ENCODE measurements at places on chromosomes 16 and 17.

- peak; percentile 23 for DNase-seq
These were observed 189.8 kb downstream of the USP22 start for GRCh38 chr17:20852990-20853370.

DNA sequence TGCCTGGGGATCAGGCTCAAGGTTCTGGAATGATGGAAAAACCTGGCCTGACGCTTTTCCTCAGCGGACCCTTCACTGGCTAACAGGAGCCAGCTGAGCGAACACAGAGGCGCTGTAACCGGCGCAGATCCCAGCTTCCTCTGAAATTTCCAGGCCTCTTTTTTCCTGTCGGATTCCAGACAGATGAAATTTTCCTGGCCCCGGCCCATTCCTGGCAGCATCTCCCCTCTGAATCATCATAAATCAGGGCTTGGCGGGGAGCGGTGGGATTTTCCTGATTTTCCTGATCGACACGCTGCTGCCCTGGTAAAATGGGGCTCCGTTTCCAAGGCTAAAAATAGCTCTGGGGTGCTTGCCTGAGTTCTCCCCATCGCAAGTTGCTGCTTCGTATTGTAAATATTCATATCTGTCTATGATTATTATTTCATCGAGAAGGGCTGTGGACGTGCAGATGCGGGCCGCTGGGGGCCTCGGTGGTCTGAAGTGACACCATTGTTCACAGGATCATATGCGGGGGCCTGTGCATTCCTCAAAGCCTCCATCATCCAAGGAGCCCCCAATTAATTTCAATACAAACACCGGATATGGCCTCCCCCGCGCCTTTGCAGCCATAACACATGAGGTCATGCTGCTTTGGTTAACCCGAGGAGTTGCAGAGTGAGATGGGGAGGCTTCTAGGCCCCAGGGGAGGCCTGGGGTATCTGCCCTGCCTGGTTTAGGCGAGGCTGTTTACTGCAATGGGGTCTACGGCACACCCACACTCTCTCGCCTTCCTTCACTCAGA is 45.8 kb upstream of the ETV4 start:
- no peak for DNase-seq

DNA sequence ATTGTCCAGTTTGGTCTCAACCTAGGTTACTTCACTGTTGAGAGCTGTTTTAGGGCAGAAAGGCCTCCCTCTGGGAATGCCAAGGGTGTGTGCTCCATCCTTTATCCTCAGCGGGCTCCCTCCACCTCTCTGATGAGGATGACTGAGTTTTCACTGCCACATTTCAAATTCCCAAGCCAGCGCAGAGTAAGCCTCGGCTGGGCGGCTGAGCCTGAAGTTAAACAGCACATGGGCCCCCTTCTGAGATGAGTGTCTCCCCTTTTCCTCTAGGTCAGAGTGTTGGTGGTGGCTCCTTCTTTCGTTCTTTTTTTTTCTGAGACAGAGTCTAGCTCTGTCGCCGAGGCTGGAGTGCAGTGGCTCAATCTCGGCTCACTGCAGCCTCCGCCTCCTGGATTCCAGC is 5.5 kb upstream of the GCSH start:
- no peak for DNase-seq

DNA sequence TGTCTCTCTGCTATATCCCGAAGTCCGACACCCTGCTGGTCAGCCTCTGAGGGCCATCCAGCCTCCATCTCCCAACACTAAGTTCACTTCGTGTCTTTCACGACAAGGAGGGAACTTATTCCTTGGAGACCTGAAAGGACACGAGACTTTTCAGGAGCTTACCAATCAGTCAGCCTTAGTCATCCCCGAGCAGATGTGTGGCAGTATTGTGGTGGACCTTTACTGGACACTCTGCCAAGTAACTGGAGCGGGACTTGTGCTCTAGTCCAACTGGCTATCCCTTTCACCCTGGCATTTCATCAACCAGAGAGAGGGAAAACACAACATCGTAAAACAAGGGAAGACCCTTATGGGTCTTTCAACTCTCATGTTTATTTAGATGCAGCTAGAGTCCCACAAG is 87.1 kb downstream of the EMP2 start:
- DNase-seq, result no peak

DNA sequence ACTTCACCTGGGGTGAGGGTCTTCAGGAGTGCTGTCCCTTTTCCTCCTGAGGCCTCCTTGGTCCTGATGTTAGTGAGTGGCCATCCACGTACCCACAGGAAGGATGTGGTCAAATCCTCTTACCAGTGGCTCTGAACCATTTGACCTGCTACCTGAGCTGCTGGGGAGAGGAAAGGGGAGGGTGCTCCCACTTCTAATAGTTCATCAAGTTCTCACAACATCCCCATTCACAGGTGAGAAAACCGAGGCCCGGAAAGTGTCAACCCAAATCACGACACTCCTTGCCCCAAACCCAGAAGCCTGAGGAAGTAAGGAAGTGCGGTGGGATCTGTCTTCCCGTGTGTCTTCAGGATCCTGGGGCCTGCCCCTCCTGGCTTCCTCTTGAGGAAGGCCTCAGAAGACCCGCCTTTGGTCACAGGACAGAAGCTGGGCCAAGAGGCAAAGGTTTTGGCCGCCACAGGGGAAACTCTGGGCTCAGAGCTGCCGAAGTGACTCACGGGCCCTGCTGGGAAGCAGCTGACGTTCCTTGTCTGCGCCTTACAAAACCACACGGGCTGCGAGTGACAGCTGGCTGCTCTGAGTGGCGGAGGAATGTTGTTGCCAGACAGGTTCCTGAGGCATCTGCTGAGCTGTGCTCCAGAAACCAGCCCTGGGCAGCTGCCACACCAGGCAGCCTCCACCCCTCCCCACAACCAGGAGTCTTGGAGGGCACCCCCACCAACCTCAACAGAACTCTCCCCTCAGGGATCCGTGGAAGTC is 13.9 kb upstream of the KIFC3 start:
- DNase-seq, result no peak

DNA sequence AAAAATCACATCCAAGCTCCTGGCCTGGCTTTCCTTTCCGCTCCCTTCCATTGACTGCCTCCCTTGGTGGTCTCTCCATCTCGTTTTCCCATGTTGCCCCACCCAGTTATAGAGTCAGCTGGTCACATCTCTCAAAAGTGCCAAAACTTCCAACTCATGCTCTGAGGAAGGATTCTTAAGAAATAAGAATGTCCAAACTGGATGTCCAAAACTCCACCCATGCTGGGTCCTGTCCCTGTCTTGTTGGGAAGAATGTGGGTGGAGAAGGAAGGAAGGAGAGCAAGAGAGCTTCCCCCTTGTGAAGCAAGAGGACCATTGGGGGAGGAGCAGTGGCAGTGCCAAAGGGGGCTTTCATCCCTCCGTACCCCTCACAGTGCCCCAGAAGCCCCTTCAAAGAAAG is 44.6 kb upstream of the MAP3K14 start:
- no peak for DNase-seq

DNA sequence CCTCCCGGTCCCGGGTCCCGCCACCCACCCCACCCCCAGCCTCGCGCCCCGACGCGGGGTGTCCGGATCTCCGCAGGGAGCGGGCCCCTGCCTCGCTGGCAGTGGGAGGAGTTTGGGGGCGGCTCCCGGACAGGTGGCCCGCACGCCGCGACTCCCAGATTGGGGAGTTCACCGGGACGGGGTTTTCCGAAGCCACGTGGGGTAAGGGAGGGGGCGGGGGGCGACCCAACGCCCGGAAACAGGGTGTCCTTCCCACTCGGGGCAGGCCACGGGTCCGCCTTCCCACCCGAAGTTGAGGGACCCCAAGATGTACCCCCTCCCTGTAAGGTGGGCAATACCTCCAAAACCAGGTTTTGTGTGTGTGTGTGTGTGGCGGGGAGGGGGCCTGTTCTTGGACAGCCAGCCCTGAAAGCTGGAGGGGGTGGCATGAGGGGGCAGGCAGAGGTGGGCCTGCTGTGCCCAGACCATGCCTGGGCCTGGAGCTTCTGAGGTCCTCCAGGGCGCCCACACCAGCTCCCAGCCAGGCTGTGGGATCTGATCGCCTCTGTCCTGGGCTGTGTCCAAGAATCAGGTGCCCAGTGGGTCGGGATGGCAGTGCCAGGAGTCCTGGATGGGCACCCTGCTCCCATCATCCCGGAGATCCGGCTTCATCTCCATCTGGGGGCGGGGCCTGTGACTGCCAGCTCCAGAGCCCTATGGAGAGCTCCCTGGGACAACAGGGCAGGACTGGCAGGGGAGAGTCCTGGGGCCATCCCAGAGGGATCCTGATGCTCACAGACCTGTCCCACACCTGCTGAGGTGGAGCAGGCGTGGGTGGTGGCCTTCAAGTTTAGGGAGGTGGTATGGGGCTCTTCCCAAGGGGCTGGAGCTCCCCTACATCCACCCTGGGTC is 767 bp downstream of the SYNGR2 start:
- DNase-seq, result no peak

- DNase-seq, result no peak
These were observed 79.2 kb downstream of the MRM3 start for GRCh38 chr17:861364-861763.

GRCh38 chr17:50380369-50381259 is 7.6 kb downstream of the EME1 start:
- DNase-seq, result no peak

DNA sequence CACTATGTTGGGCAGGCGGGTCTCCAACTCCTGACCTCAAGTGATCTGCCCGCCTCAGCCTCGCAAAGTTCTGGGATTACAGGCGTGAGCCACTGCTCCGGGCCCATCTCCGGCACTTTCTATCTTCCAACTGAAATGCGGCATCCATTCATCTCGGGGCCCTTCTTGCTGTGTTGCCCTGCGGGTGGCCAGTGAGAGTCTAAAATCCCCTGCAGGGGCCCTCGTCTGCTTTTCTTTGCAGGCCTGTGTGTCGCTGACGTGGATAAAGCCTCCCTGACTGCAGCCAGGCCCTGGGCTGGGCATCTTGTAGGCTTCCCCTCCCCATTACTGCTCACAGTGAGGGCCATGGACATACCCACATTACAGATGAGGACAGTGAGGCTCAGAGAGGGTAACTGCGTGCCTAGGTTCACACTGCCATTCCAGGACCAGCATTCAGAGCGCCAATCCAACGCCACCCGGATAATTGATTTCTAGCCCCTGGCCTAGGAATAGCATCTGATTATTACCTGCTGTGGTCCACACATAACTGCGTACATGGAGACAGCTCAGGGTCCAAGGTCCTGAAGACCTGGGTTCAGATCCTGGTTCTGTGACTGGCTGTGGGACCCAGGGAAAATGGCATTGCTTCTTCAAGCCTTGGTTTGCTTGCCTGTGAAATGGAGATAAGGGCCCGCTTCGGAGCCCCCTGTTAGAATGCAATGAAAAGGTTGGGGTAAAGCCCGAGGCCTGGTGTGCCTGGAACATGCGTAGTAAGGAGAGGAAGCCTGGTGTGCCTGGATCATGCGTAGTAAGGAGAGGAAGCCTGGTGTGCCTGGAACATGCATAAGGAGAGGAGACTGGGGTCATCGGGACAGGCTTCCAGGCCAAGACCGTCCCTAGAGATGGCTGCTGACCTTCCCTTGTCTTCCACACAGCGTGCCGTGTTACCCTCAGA is 25.0 kb downstream of the CRISPLD2 start:
- DNase-seq, result peak; percentile 33

DNA sequence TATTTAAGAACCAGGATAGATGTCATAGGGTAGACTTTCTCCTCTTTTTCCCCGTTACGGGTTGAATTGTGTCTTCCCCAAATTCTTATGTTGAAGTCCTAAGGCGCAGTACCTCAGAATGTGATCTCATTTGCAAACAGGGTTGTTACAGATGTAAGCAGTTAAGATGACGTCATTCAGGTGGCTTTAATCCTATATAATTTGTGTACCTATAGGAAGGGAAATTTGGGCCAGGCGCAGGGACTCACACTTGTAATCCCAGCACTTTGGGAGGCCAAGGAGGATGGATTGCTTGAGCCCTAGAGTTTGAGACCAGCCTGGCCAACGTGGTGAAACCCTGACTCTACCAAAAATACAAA is 99.5 kb upstream of the DHX40 start:
- DNase-seq, result no peak

DNA sequence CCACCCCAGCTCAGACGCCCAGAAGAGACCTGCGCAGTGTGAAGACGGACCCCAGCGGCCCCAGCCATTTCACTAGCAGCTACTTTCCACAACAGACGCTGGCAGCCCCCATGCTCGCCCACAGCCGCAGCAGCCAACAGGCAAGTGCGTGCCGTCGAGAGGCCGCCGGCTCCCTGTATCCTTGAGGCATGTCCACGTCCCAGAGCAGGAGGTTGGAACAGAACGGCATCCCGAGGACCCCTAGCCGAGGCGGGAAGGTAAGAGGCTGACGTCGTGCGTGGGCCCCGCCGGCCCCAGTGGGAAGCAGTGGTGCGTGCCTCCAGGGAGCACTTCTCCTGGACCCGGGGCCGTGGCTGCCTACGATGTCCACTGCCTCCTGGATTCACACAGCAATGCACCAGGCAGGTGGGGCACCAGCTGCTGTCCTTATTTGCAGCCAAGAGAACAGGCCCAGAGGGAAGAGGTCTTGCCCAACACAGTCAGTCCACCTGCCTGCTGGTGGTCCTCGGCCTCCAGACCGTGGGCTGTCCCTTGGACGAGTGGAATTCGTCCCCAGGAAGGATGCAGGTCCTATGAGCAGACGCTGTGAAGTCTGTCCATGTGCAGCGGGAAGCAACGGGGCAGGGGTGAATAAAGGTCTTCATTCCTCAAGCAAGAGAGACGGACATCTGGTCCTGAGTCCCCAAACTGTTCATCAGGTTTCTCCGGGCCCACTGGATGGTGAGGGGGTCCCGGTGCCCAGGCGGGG is 38.5 kb downstream of the SLC7A5 start:
- DNase-seq, result no peak

- DNase-seq, result no peak
These were observed 48.3 kb downstream of the ZFHX3 start for GRCh38 chr16:72999541-73000019.

DNA sequence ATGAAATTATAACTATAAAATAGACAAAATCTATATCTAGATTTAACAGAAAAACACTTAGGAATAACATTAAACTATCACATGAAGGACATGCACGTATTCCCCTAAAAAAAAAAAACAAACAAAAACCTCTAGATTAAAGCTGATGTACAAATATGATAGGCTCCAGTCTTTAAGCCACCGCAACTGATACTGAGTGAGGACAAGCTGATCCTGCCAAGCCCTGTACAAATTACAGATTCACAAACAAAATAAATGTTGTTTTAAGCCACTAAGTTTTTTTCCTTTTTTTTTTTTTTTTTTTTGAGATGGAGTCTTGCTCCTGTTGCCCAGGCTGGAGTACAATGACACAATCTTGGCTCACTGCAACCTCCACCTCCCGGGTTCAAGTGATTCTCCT is 35.3 kb downstream of the SMURF2 start:
- no peak for DNase-seq

GRCh38 chr17:72219137-72219823 is 98.5 kb downstream of the SOX9 start:
- peak; percentile 85 for DNase-seq

DNA sequence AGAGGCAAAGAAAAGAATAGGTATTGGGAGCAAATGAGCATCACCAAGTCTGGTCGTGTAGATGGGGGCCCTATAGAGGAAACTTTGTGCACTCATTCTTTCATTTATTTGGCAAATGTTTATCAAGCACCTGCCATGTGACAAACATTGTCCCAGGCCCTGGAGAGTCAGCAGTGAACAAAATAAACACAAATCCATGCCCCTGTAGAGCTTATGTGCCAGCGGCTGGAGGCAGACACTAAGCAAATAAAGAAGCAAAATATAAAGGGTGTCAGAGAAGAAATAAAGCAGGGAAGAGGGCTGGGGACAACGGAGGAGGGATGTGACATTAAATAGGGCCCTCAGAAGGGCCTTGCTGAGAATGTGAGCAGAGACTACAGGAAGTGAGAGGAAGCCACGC is 45.5 kb downstream of the KATNIP start:
- DNase-seq, result no peak

- DNase-seq, result no peak
These were observed 168.1 kb downstream of the ZFHX3 start for GRCh38 chr16:72879846-72880245.

Data from neuronal stem cell (in vitro differentiated cells).